ENCODE measurements at places on chromosomes 1 and 21. TPM values are rescaled to one million over a fixed set of nuclear protein-coding genes. Genes with fewer than 3 reads are reported as not detected.

The LCE1B gene
- polyA plus RNA-seq: not detected

The REN gene
- 3.5 TPM for polyA plus RNA-seq

The PADI3 gene
- not detected for polyA plus RNA-seq

The HAO2 gene
- polyA plus RNA-seq: not detected

All from cardiac muscle cell (in vitro differentiated cells and primary cell).